ENCODE measurements at places on chromosomes 4 and X. TPM values are rescaled to one million over a fixed set of nuclear protein-coding genes. Genes with fewer than 3 reads are reported as not detected.

The SCRG1 gene
- 0.30 TPM for total RNA-seq

The FAM47E gene
- 3.0 TPM for total RNA-seq

GRCh38 chrX:126847143-126847542, 27.6 kb downstream of the PRR32 start:
- DNase-seq = no peak

GRCh38 chr4:26813698-26814097, 46.9 kb upstream of the STIM2 start:
- no peak for DNase-seq

GRCh38 chrX:11431786-11432185, 138.6 kb downstream of the AMELX start:
- DNase-seq = no peak

- DNase-seq = no peak
These were observed 33.4 kb downstream of the ANXA3 start for GRCh38 chr4:78584863-78585547.

DNA sequence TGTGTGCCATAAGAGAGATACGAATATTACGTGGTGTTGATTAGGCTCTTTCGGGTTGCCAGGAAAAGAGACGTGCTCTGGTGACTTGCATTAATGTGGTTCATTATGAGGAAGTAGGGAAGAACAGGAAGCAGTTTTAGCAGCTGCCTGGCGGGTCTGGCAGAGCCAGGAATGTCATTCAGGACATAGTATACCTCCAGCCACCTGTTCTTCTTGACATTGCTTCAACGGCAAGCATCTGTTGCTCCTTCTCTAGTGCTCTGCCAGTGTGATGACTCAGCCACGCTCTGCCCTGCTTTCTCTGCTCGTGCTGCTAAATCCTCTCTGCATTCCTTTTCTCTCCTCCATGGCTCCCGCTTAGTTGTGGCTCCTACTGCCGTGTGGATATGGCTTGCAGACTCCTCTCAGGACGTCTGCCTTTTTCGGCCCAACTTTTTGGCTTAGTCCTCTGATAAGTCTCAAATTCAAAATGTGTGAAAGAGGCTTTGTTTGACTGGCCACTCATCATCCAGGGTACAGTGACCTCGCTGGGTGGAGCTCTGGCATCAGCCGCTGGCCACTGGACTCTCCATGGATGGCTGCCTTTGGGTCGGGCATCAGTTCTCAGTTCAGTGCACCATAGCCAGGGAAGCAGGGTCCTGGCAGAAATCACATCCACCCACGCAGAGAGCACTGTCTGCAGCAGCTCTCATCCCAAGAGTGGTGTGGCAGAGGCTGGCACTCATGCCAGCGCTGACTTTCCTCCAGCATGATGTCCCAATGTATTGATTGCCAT, 89.3 kb upstream of the KLF3 start:
- DNase-seq = no peak

DNA sequence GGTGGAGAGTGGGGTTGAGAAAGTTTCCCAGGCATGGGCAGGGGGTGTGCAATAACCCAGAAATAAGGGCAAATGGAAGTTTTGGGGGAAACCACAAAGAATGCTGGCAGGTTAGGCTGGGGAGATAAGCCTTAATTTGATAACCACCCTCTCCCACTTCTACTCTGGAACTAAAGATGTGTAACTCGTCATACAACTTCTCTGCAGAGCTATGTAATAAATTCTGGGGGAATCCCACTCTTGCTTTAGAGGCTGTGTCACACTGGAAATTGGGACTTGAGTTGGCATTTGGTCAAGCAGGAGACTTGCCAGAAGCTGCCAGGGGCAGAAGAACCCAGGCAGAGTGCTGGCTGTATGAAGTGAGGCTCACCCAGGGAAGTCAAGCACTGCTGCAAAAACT, 170.9 kb upstream of the CPEB2 start:
- no peak for DNase-seq

GRCh38 chr4:7956270-7956808, 16.7 kb upstream of the AFAP1 start:
- DNase-seq = no peak

The UGDH gene
- total RNA-seq = 58.8 TPM

DNA sequence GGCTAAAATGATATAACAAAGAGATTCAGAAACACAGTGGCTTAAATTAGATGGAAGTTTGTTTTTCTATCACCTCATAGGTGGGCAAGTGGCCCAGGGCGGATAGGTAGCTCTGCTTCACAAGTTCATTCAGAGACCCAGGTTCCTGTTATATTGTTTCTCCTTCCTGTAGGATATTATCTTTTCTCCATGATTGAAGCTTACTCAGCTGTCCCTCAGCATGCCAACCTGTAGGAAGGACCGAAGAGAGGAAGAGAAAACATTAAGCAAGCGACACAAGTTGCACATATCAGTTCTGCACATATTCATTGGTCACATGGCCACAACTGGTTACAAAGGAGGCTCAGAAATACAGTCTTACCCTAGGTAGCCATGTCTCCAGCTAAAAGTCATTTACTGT, 6.9 kb downstream of the KLHL5 start:
- DNase-seq = no peak

The KIAA1210 gene
- 1.7 TPM for total RNA-seq

The GABRE gene
- total RNA-seq = 6.4 TPM

The SORCS2 gene
- 2.4 TPM for total RNA-seq

GRCh38 chr4:14180983-14181601, 553.6 kb upstream of the BOD1L1 start:
- DNase-seq = no peak

- DNase-seq = no peak
These were observed 240.2 kb downstream of the ADGRL3 start for GRCh38 chr4:61440321-61440720.

DNA sequence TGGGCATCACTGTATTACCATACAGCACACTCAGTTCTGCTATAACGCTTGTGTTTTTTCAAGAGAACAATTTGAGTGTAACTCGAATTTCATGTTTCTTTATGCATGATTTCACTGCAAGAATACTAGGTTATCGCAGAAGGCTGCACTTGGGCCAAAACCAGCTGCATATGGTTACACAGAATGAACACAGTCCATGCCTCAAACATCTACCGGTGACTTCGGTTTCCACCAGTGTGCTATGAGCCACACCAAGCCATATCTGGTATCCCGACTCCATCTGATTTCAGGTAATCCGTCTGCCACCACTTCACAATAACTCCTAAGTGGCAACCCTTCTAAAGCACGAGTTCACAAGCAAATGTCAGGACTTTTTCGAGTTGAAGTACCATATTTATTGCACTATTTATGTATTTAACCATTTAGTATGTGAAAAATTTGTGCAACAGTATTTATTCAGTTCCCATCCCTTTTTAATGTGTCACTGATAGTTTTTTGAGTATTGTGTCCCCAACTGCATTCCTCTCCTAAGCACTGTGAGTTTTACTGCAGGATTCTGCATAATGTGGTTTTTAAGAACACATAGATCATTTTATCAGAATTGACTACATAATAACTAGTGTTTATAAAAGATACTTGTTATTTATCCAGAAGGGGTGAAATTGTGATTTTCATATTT, 111.8 kb downstream of the APBB2 start:
- no peak for DNase-seq

The TMEM150C gene
- total RNA-seq = 19.0 TPM

The ITIH6 gene
- not detected for total RNA-seq

DNA sequence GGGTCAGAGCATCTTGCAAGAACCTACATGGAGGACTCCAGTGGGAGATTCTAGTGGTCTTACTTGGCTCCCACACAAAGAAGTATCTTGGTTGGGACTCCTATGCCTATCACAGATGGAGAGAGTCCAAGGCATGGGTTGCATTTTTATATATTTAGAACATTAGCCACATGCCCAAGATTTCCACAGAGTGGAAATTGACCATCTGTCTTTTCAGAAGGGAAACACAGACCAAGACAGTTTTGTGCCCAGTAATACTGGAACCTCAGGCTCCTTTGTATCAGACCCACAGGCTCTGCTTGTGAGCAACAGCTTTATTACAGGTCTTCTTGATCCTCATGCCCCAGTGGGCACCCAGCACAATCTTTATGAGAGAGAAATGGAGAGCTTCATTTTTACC, 43.6 kb downstream of the PAGE2 start:
- DNase-seq = no peak

- no peak for DNase-seq
These were observed 1920.6 kb downstream of the ARAP2 start for GRCh38 chr4:34323549-34324320.

- no peak for DNase-seq
These were observed 78.8 kb downstream of the NHS start for GRCh38 chrX:17453788-17454187.

GRCh38 chrX:154125391-154126040, 18.5 kb upstream of the OPN1LW start:
- DNase-seq = no peak

- DNase-seq = no peak
These were observed 174.5 kb upstream of the C1QTNF7 start for GRCh38 chr4:15253349-15253748.

- DNase-seq = peak; percentile 57
These were observed 86.2 kb downstream of the NHSL2 start for GRCh38 chrX:71996826-71997225.

- DNase-seq = no peak
These were observed 123.7 kb downstream of the CBR4 start for GRCh38 chr4:168886351-168886750.

The FGF13 gene
- 9.2 TPM for total RNA-seq

DNA sequence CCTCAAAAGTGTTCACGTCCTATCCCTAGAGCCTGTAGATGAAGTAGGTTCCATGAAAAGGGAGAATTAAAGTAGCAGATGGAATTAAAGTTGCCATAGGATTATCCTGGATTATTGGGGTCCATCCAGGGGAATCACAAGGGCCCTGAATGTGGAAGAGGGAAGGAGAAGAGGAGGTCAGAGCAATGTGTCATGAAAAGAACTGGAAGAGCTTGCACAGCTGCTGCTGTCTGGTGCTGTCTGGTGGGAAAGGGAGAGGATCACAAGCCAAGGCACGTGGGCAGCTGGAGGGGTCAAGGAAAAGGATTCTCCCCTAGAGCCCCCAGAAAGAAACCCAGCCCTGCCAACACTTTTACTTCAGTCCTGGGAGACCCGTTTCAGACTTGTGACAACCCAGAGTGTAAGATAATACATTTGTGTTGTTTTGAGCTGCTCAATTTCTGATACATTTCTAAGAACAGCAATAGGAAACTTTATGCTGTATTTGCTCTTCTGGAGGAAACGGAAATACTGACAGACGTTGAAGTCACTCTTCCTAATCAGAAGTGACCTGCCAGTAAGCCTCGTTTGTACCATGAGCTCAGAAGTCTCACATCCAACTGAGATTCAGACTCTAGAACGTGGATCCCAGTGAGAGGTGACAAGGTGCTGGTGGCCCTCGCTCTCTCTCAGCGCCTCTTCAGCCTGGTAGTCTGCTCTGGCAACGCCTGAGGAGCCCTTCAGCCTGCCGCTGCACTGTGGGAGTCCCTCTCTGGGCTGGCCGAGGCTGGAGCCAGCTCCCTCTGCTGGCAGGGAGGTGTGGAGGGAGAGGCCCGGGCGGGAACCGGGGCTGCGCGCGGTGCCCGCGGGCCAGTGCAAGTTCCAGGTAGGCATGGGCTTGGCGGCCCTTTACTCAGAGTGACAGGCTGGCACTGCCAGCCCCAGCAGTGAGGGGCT, 34.7 kb upstream of the ENPP6 start:
- DNase-seq = no peak

The TLR1 gene
- total RNA-seq = 7.0 TPM

DNA sequence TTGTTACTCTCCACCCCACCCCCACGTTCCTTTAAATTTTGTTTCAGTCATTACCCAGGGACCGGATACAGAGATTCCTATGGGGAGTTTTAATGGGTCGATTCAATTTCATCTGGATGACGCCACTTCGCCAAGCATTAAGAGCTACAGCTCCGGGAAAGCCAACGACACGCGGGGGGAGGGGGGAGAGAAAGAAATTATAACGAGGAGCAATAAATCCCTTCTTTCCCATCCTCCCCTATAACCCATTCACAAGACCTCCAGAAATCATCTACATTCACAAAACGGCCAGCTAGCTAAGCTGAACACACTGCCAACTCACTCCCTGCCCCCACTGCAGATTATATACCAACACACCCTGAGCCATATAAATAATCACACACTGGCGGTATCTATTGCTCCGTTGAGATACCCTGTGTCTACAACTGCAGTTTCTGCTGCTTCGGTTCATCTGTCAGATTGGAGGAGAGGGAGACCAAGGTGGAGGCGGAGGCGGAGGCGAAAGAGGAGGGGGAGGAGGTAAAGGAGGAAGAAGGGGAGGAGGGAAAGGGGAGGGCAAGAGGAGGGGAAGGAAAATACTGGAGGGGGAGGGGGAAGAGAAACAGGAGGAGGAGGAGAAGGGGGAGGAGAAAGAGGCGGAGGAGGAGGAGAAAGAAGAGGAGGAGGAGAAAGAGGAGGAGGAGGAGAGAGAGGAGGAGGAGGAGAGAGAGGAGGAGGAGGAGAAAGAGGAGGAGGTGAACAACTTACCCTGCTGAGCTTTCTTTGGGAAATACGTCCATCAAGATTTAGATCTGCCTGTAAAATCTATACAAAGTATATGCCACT, 113.9 kb upstream of the VAMP7 start:
- DNase-seq = peak; percentile 39

DNA sequence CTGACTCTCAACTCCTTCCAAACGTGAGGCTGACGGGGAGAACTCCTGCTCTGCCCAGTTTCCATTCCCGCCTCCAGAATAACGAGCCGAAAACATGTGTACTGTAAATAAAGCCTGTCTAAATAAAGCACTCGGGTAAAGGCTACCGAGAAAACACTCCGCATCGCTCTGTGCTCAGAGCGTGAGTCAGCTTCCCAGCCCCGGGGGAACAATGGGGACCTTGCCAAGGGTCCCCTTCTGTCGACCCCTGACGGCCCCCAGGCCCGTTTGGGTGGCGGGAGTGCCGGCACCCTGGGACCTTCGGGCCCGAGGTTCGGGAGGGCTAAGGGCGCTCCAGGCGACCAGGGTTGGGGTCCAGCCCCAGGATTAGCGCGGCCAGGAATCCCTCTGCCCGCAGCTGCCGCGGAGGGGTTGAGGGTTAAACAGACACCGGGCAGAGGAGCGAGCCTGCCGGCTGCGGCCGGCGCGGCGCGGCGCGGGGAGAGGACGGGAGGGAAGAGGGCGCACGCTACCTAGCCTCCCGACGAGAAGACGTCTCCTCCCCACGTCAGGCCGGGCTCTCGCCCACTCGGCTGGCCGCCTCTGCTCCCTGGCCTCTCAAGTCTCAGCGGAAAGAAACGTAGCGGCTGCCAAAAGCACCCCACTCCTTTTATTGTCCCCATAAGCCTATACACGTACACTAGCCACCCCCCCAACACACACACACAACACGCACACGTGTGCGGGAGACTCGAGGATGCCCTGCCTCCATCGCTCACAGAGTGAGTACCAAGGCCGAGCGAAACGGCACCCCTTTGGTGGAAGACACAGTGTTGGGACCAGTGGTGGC, 85.5 kb downstream of the BCOR start:
- DNase-seq = peak; percentile 48

DNA sequence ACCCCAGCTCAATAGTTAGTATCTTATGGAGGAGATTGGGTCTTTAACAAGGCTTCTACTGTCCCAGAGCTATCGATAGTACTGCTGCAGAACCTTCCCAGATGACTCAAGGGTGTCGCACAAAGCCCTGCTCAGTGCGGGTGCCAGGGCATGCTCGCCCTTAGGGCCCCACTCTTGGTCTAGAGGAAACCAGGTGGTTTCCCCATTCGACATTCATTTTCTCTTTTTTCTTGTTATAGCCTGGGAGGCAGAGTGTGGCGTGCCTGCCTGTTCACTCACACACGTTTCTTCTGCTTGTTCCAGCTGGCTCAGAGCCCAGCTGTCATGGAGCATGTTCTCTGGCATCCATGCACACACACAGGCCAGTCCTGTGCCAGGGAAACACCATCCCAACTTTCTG, 144.5 kb downstream of the SMIM20 start:
- DNase-seq = no peak
